ENCODE measurements at places on chromosomes 11 and 22.

DNA sequence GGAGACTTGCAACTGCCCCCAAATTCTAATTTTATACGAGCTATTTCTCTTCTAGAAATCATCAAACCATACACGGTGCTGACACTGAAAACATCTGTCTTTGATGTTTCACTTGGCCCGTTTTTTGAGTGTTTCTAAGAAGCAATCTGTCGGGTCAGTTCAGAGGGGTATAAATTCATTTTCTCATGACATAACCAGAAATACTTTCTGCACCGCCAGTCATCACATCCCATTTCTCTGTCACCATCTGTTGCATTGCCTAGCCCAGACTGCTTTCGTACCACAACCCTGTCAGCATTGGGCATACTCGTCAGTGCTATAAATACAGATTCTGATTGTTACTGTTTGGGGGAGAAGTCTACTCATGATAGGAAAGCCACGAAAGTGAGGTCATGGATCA is 63.1 kb upstream of the CCDC90B start:
- no peak for DNase-seq

- peak; percentile 81 for DNase-seq
Observed at GRCh38 chr22:40856513-40857308, at the start of the genes ST13 and XPNPEP3. ST13 (minus strand) TSS chr22:40856639; CDS start chr22:40856540, 99 bp downstream. XPNPEP3 (plus strand) TSS chr22:40857148; CDS start chr22:40857182, 34 bp downstream.

DNA sequence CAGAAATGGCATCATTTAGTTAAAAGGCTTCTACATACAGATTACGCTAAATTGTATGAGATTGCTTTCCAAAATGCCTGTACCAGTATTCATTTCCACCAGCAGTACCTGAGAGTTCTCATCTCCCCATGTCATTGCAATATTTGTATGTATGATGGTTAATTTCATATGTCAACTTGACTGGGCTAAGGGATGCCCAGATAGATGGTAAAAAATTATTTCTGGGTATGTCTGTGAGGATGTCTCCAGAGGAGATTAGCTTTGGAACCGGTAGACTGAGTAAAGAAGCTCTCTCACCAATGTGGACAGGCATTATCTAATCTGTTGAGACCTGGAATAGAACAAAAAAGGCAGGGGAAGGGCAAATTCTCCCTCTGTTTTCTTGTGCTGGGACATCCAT is 6.9 kb downstream of the ADM start:
- no peak for DNase-seq

- no peak for DNase-seq
Observed at GRCh38 chr11:65078151-65078550, 5.7 kb downstream of the CDCA5 start.

DNA sequence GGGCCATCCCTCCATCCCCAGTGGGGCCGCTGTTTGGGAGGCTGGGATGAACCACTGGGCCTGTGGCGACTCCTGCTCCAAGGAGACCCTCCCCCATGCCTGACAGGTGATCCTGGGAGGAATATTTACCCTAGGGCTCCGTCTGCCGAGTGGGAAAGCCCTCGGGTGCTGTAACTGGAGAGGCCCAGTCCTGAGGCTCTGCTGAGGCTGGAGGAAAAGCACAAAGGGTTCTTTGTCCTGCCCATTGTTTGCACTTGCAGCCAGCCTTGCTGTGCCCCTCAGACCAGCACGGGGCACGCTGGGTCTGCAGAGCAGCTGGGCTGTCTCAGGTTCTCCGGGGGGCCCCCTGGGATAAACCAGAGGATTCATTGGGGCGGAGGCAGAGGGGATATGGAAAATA is 321.1 kb downstream of the MN1 start:
- DNase-seq, result no peak

DNA sequence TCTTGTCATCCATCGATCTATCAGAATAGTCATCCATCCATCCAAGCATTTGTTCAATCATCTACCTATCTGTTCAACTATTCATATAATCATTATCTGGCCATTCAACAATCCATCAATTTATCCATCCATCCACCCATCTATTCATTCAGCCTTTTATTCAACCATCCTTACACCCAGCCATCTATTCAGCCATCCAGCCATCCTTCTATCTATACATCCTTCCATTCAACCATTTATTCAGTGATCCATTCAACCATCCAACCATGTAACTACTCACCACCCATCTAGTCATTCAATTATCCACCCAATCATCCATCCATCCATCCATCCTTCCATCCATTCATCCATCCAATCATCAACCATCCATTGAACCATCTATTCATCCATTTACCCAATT is 106.8 kb downstream of the CEP164 start:
- DNase-seq, result no peak

Measured in cortex of kidney (tissue), 1 donor.